ENCODE measurements at places on chromosomes 2 and 18. TPM values are rescaled to one million over a fixed set of nuclear protein-coding genes. Genes with fewer than 3 reads are reported as not detected.

GRCh38 chr2:179675435-179675834 is 186.0 kb downstream of the ZNF385B start:
- no peak for DNase-seq

Gene TWIST2
- 6.7 TPM for total RNA-seq

Gene USP14
- total RNA-seq: 23.3 TPM

DNA sequence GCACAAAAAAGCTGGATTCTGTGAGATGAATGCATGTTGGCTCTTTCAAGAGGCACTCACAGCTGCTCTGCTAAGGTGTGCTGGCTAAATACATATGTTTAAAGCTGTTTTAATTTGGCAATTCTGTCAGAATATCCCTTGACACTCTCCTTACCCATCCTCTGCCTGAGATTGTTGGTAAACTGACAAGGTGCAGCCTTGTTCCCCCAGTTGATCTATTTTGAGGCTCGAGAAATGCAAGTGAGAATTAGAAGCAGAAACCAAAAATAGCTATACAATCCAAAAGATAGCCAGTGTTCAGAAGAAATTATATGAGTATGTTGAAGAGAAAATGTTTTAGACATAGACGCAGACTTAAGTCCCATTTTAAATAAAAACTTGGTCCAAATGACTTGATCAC is 971.7 kb upstream of the GYPC start:
- DNase-seq: no peak

GRCh38 chr18:6079406-6079805 is 184.1 kb upstream of the TMEM200C start:
- no peak for DNase-seq

- no peak for DNase-seq
Observed at GRCh38 chr2:236352761-236353593, 88.8 kb upstream of the ASB18 start.

- no peak for DNase-seq
Observed at GRCh38 chr2:88614497-88615157, 12.6 kb downstream of the EIF2AK3 start.

DNA sequence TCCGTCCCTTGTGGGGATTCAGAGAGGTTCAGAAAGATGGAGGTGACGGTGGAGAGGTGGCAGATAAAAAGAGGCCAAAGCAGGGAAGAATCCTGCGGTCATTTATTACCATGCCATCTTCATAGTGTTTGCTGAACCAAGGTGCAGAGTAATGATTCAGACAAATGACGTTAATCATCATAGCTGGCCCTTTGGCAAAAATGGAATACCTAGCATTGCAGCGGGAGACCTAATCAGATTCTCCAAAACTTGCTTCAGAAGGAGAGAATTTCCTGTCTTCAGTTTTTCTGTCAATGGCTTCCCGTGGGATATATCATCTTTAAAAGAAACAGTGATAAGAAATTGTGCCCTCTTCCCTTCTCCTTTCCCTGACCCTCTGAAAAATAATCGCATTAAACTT is 175.4 kb downstream of the PTGR3 start:
- DNase-seq: no peak

- no peak for DNase-seq
Observed at GRCh38 chr2:42114091-42114490, 55.1 kb upstream of the EML4 start.

Gene IL1R2
- total RNA-seq: 13.5 TPM

Gene ID2
- 329 TPM for total RNA-seq

- no peak for DNase-seq
Observed at GRCh38 chr2:59925321-59925720, 628.1 kb downstream of the BCL11A start.

Gene RAB6C
- total RNA-seq: 0.16 TPM

GRCh38 chr2:212076456-212076855 is 462.1 kb downstream of the ERBB4 start:
- DNase-seq: no peak

Gene ANKRD30BL
- not detected for total RNA-seq

DNA sequence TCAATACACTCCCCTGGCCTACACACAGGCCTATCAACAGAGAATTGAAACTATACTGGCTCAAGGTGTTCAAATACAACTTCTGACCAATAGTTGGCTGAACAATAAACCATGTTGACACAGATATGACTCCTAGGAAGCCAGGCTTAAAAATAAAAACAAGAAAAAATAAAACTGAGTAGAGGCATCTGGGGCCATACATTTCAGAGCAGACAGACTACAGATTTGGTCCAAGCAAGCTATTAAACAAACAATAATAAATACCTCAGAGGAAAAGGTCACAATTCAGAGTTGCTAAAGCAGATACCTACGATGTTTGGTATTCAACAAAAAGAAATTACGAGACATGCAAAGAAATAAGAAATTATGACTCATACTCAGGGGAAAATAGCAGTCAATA is 132.8 kb upstream of the ACVR2A start:
- no peak for DNase-seq

GRCh38 chr2:3610415-3610814 is 15.5 kb downstream of the COLEC11 start:
- DNase-seq: no peak

Gene CFAP53
- total RNA-seq: 0.48 TPM

Gene LOXL3
- 1.6 TPM for total RNA-seq

Gene KLF7
- 43.4 TPM for total RNA-seq

DNA sequence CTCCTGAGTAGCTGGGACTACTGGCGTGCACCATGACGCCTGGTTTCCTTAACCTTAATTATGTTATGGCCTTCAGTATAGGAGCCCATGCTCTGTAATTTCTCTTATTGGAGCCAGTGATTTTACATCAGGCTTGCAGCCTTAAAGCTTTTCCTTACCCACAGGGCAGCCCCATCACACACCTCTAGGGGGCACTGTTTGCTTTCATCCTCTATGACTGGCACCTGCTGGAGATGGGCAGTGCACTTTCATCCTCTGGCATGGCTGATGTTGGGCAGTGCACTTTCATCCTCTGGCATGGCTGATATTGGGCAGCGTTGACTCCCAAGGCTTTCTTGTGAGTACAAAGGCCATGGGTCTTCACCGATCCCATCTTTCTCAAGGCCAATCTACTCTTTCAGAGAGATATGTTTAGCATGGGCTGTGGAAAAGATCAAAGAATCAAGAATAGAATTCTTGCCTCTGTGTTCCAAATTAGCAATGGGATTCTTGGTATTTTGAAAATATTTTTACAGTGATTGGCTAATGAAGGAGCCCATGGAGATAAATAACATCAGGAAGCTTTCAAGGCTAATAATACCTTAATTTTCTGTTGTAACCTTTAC is 80.7 kb upstream of the MEX3C start:
- peak; percentile 21 for DNase-seq

Gene ZC3H6
- 2.8 TPM for total RNA-seq
